ENCODE measurements at places on chromosomes 12 and 14.
A peak's percentile ranks its signal among the peaks of the same experiment; 100 is the strongest.

GRCh38 chr14:47269756-47270492 lies 405.5 kb downstream of the MDGA2 start:
- no peaks in the 10 kb centered on the region for H3K36me3 ChIP-seq
- no peaks in the 10 kb centered on the region for H3K27me3 ChIP-seq
- H3K27ac ChIP-seq = no peak overlapping the region

DNA sequence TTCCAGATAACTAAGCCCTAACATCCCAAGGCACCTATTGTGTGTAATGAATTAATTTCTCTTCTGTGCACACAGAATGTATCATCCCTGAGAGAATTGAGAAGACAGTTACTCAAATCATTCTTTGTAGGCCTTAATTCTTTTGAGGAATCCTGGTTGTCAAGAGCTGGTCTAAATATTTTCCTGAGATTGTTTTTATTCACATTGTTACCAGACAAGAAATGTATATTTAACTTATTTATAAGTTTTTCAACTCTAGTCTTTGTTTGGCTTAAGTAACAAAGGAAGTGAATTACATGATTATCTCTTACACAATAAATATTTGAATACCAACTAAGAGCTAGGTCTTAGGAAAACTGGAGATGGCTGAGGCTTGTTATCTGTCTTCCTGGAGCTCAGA lies 169.4 kb downstream of the DACT1 start:
- no peak overlapping the region for H3K27ac ChIP-seq
- no peaks in the 10 kb centered on the region for H3K36me3 ChIP-seq
- no peak for DNase-seq
- no peaks in the 10 kb centered on the region for H3K27me3 ChIP-seq

DNA sequence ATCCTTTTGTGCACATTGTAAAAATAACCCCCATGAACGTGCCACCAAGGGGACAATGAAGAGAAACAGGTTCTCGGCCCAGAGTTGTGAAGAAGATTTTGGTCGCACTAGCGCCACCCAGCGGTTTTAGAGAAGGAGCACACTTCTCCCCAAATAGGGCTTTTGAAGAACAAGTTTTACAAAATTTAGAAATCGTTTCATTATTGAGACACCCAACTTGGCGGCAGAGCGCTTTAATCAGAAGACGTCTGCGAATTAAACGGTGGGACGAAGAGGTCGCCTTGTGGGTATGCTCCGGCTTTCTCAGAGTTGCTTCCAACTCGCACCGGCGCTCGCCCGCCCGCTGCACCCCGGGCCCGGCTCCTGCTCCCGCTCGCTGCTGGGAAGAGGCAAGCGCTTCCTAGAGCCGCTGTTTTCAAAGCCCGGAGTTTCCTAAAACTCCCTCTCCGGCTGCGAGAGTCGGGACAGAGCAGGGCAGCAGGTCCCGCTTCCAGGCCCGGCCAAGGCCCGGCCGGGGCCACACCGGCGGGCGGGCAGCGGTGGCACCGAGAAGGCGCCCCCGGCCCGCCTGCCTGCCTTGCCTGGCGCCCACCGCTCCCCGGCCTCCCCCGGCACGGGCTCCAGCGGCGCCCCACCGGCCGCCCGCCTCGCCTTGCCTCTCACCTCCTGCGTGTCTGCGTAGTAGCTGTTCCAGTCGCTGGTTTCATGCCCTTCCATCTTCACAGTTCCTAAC lies 645 bp downstream of the FOXA1 start:
- H3K27ac ChIP-seq = no peak overlapping the region
- H3K4me1 ChIP-seq = peaks cover 9% of the 10 kb centered on the region
- DNase-seq = no peak
- H3K4me3 ChIP-seq = peak overlapping the region; percentile 48

DNA sequence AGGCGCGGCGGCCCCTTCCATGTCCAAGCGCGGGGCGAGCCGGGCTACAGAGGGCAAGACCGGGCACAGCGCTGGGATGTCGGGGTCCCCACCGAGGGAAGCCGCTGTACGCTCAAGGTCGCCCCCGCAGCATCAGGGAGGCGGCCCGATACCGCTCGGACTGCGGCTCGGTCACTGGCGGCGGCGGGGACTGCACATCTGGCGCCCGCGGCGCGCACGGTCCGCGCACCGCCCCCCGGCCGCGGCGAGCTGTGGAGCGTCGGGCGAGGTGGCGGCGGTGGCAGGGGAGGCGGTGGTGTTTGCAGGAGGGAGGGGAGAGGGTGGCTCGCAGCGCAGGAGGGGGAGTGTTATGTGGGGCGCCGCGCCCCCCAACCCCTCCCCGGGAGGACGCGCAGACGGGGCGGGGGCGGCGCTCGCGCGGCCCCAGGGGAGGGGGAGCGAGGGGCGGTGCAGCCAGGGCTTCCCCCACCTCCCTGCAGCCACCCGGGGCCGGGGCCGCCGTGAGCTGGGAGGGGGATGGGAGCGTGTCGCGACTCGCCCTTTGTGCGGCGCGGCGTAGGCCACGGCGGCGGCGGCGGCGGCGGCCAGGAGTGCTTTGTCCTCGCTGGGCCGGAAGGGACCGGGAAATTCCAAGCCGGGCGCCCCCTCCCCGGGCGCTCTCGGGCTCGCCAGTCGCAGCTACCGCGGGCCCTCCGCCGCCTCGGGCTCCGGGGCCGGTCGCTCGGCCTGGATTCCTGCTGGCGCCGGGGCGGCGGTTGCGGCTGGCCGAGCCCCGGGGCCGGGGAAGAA lies at the start of gene NUAK1:
Gene NUAK1, minus strand, starts transcription at position 322 of the 789 bp plus-strand sequence. Its CDS starts 301 bp downstream, at position 21.
- peaks cover 10% of the 10 kb centered on the region for H3K27me3 ChIP-seq
- peak; percentile 34 for DNase-seq
- H3K4me3 ChIP-seq = peak within 1 kb of the TSS; percentile 86
- peak within 1 kb of the TSS; percentile 47 for H3K27ac ChIP-seq
- no peaks in the 10 kb centered on the region for H3K36me3 ChIP-seq
- H3K4me1 ChIP-seq = peaks cover 34% of the 10 kb centered on the region

DNA sequence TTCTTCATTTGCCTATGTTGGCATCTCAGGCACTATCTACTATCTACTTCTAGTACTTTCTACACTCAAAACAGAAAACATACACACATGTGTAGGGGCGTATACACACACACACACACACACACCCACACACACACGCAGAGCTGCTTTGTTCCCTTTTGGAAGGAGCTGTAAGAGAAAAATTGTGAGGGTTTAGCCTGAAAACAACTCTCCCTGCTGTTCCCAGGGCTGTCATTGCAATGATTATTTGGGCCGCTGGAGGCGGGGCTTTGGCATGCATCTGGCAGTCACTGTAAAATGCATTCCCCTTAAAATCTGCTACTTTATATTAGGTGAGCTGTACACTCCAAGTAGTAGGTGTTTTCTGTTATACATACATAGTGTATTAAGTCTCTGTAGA lies 29.1 kb upstream of the SLC38A2 start:
- peaks cover 50% of the 10 kb centered on the region for H3K4me1 ChIP-seq
- no peak for DNase-seq
- H3K4me3 ChIP-seq = no peak overlapping the region
- peaks cover 3% of the 10 kb centered on the region for H3K36me3 ChIP-seq

DNA sequence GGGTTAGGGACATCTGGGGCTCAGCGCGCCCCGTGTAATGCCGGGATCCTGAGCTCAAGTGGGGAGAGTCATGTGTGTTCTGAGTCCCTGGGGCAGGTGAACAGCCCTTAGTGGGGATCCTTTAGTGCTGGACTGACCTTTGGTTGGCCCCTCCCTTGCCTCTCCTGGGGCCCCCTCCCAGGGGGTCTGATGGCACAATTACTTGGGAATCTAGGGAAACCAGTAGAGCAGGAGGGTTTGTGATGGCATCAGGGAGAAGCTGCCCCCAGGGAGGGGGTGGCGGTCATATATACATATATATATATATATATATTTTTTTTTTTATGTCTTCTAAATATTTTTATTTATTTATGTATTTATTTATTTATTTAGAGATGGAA lies at the start of gene MORN3:
Gene MORN3, minus strand, starts transcription at position 134 of the 380 bp plus-strand sequence. CDS start 171 bp downstream, outside the sequence.
- H3K4me1 ChIP-seq = peaks cover 44% of the 10 kb centered on the region
- H3K27me3 ChIP-seq = peaks cover 19% of the 10 kb centered on the region
- H3K27ac ChIP-seq = peak within 1 kb of the TSS; percentile 23
- no peaks in the 10 kb centered on the region for H3K36me3 ChIP-seq
- no peak within 1 kb of the TSS for H3K4me3 ChIP-seq
- DNase-seq = no peak

- no peak overlapping the region for H3K4me3 ChIP-seq
- peaks cover 18% of the 10 kb centered on the region for H3K4me1 ChIP-seq
- H3K27me3 ChIP-seq = no peaks in the 10 kb centered on the region
- peak overlapping the region; percentile 51 for H3K27ac ChIP-seq
These were observed 123.4 kb downstream of the CCDC91 start for GRCh38 chr12:28313631-28314030.
